ENCODE measurements at places on chromosomes 2 and 18.

DNA sequence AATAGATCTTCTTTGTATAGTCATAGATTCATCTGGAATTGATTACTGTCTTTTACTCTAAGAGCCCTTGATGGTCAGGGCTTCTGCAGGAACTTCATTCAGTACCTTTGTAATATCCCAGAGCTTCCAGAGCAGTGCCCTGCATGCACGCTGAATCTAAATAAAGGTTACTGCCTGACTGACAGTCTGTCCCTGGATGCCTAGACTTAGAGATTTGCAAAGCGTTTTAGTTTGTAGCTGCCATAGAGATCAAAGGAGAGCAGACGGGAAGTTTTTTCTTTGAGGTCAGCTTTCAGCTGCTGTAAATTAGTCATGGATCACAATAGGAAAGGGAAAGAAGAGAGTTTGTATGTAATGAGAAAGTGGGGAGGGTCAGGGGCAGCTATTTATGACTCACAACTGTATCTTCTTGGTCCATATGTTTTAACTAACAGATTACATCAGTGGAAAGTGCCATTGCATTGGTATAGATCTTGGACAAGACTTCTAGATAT lies 45.2 kb upstream of the NYAP2 start:
- peak; percentile 6 for DNase-seq

GRCh38 chr2:36530178-36530982 lies 67.6 kb downstream of the FEZ2 start:
- peak; percentile 49 for DNase-seq

DNA sequence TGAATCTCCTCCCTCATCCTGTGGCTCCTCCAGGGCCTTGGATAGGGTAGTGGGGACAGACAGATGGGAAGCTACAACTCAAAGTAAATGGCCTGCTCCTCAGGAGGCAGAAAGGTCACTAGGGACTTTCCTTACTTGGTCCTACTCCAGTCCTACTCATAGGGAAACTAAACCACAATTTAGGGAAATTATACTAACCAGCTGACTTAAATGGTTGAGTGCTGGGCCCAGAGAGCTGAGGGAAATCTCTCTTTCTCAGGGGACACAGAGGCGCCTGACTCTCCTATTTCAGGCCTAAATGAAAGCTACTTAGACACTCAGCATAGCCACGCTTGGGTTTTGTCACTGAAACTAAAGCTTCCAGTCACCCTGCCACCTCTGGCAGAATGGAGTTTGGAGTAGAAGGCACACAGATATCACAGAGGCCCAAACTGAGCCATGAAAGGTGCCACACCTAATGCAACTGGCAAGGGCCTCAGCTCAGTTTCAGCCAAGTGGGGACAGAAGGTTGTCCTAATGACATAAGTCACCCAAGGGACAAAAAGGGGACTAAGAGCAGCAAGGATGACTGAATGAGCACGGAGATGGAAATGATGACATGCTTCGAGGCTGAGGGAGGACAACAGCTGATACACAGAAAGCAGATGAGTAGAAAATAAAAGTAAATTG lies 24.0 kb downstream of the CERKL start:
- no peak for DNase-seq

DNA sequence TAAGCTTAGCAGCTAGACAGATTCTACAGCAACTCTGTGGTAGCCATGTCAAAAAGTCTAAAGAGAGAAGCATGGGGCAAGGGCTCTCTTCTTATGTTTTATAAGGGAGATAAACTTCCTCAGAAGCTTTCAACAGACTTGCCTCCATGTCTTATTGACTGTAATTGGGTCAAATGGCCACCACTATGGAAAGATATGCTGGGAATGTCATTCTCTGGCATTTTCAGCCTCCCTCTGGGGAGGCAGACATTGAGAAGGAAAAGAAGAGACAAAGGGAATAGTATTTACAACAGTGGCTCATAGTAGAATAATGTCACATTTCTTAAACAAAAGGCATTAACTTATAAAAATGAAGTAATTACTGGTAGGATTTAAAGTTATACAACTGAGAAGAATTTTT lies 1964.5 kb upstream of the PIK3C3 start:
- no peak for DNase-seq

DNA sequence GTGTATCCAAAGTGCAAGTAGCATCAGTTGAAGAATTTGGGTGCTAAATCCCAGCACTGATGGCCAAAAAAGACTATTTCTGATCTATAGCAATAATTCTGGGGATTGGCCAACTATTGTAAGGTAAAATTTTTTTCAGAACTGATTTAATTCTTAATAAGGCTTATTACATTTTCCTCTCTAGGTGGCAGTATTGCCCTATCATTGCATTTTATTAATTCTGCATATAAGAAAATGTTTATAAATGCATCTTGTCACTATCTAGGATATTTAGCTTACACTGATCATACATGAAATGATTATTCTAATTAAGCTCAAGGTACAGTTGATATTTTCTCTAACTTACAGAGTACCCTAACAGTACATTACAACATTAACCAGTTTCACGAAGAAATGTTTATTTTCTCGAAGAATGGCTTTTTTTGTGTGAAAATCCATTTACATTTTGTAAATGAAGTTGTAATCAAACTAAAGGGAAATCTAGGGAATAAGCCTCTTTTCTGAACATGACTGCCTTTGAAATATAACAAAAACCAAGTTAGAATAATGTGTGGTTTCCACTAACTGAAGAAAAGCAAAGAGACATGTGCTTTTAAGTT lies 11.0 kb downstream of the TTN start:
- peak; percentile 32 for DNase-seq

DNA sequence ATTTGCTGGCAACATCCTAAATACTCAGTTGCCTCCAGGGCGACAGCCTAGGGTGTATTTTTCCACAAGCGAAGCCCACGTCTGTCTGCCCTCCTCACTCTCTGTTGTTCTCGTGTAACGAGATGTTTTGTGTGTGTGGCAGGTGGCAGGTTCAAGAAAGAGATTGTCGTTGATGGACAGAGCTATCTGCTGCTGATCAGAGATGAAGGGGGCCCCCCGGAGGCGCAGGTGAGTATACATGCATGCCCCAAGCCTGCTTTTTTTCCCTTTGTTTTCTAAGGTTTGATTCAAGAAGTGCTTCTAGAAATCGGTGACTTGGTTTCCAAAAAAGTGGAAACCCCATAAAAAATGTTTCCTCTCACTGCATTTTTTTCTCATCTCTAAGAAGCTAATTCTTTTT lies 247.0 kb downstream of the AGAP1 start:
- DNase-seq, result no peak

DNA sequence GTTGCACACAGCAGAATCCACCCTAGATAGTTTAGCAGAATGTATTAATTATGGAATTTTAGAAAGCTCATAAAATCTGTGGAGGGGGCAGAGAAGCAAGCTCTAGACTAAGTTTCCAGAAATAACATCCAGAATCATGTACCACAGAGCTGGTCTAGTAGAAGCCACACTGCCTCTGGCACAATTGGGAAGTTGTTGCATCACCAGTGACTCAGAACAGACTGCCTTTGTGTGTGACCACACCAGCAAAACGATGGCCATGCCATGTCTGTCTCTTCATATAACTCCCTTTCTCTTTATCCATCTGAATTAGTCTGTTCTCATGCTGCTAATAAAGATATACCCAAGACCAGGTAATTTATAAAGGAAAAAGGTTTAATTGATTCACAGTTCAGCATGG lies 158.9 kb downstream of the CCDC148 start:
- peak; percentile 48 for DNase-seq

DNA sequence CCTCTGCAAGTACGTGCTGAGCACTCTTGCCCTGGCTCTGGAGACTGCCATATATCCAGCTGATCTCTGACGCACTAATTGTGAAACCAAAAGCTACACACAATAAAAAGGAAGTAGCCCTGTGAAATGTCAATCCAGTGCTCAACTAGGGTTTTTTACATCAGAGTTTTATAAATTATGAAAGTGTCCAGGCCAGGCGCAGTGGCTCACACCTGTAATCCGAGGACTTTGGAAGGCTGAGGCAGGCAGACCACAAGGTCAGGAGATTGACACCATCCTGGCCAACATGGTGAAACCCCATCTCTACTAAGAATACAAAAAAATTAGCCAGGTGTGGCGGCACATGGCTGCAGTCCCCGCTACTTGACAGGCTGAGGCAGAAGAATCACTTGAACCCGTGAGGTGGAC lies 24.5 kb upstream of the PEX13 start:
- no peak for DNase-seq

GRCh38 chr2:140353541-140353940 lies 1573.4 kb upstream of the NXPH2 start:
- DNase-seq, result peak; percentile 25

DNA sequence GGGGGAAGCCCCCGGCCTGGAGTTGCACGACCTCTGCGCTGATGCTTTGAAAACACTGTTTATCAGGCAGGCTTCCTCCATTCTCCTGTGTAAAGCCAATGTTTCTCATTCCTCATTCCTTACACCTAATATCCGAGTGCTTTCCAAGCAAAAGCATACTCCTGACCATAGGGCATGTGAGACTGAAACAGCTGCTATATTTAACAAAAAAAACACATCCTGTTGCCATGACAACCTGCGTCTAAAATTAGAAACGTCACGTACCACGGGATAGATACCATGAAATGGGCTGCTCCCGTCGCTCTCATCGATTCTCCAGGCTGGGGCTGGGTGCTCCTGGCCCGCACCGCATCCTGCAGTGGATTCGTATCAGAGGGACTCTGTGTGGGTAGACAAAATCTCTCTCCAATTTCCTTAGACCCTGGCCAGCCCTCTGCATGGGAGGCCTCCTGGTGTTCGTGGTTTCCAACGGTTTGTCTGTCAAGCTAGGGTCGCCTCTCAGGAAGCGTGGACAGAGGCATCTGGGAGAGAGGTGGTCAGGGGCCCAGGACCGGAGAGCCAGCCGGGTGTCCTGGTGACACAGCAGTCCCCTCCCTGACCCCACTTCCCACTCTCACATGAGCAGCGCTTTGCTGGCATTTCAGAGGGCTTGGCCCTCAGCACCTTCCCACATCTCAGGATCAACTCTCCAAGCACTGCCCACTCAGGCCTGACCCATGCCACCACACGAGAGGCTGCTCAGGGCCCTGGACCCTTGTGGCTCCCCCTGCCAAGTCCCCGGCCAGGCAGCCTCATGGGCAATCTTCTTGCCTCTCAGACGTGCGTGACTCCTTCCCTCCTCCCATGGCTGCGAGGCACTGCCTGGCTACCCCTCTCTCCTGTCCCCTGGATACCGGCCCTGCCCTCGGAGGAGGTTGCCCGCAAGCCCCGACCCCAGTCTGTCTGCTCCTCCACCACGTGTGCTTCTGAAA lies 268.1 kb downstream of the NDUFA10 start:
- no peak for DNase-seq

- no peak for DNase-seq
Observed at GRCh38 chr2:32792416-32792815, 154.3 kb upstream of the LTBP1 start.

GRCh38 chr2:203734276-203734983 lies 28.0 kb downstream of the CD28 start:
- no peak for DNase-seq

- DNase-seq, result peak; percentile 88
Observed at GRCh38 chr2:69196327-69197117, 183.5 kb downstream of the ANTXR1 start.

DNA sequence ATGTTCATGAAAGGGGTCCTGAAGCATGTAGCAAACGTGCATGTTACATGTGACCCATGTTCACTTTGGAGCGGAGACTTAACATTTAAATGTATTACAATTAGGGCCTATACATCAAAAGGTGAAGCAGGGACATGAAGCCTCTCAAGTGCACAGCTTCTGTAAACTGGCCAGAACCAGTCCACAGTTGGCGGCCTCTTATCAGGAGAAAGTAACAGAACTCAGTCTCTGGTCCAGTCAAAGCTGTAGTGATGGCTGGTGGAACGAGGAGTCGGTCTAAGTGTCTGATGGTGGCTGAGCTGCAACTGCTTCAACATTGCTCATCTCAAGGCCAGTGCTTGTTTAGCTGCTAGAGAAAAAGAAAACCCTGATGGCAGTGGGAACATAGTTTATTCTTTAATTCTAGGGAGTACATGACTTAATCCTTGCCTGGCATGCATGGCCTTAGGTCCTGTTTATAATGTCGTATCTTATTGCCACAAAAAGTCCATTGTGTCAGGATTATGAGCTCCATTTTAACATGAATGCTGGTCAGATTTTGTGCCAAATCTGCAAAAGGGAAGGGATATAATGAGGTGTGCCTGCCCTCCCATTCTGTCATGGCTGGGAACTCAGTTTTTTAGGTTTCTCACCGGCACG lies 22.2 kb upstream of the YES1 start:
- no peak for DNase-seq
